ENCODE measurements at places on chromosomes 11 and 22. TPM values are rescaled to one million over a fixed set of nuclear protein-coding genes. Genes with fewer than 3 reads are reported as not detected.

DNA sequence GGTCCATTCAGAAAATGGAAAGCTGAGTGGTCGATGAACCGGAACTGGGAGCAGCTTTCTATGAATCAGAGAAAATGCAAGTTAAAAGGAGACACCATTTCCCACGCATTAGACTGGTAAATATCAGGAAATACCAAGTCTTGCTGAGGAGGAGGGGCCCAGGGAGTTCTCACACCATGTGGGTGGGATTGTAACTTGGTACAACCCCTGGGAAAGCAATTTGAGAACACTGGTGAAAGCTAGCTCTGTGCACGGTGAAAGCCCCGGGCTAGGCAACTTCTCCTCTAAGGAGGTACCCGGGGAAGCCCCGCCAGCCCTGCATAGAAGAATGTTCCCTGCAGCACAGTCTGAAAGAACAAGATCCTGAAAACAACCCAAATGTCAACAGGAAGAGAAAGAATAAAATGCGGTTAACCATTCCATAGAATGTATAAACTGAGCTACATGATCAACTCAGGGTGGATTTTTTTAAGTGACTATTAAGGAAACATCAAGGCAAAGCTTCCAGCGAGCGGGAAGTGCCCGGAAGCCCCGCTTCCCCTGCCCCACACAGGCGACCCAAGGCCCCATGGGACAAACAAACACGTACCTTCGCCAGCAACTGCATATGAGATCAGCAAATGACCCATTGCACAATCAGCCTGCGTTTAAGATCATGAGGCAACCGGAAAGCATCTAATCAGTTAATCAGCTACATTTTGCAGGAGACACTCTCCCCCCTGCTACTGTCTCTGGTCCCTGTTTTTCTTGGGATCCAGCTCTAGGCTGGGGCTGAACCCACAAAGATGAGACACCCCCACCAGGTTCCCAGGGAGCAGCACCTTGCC, 11.3 kb downstream of the SHANK2 start:
- DNase-seq = peak; percentile 34

GRCh38 chr11:103959279-103959942, 77.0 kb upstream of the DDI1 start:
- DNase-seq = no peak

DNA sequence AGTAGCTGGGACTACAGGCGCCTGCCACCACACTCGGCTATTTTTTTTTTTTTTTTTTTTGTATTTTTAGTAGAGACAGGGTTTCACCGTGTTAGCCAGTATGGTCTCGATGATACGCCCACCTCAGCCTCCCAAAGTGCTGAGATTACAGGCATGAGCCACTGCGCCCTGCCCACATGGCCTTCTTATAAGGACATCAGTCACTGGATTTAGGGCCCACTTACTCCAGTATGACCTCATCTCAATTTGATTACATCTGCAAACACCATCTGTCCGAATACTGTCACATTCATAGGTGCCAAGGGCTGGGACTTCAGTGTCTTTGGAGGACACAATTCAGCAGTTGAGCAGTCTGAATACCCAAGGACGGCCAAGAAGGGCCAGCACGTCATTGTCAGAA, 8.2 kb upstream of the PRR5 start:
- no peak for DNase-seq

Gene SYT8
- not detected for total RNA-seq

DNA sequence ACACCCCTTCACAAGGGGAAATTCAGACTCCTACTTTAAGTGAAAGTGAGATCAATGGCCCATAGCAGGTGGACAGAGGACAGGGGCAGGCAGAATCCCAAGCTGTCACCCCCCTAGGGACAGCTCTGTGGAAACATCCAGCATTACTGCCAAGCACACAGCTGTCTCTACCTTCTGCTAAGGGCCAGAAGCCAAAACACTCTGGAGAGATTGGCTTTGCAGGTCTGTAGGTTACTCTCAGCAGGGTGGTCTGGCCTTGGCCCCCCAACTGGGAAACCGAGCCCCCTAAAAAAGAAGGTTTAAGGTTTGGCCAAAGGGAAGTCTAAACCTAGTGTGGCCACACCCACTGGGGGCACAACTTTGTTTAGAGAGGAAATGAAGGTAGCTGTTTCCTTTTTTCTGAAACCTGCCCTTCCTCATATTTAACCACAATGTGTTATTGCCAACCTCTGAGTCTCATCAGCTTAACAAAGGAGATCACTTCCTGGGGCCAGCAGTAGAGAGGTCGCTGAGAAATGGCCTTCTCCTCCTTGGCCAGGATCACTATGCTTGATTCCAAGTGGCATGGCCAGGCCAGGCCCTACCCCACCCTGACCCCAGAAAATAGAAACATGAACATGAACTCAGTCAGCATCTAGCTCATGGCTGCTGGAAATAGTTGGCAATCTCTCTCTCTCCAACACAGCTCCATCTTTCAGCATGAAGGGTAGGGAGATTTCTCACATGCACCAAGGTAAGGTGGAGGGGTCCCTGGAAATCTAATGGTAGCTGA, 25.9 kb upstream of the SCARF2 start:
- no peak for DNase-seq

DNA sequence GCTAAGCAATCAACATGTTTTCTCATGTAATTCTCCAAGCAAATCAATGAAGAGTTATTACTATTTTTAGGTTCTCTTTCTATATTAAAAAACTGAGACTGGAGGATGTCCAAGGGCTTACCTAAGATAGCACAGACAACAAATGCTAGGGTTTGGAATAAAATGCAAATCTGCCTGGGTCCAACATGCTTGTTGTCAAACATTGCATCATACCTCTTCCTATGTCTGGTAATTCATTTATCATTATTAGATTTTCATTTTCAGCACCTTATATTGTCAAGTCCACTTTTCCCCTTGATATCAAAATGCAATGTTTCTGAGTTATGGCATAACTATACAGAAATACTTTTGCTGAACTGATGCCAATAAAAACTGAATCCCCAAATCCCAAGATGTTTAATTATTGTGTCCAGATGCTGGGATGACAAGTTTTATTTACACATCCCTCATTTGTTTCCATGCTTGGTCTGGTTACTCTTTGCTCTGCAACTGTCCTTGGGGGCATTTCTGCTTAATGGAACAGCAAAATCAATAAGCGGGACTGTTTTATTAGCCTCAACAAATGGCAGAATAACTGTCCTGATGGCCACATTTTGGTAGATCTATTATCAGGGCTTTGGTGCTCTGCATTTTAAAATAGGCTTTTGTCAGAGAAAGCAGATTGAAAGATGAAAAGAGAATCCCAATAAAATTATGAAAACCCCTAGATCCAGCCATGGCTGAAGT, 86.0 kb downstream of the C11orf87 start:
- DNase-seq = no peak

DNA sequence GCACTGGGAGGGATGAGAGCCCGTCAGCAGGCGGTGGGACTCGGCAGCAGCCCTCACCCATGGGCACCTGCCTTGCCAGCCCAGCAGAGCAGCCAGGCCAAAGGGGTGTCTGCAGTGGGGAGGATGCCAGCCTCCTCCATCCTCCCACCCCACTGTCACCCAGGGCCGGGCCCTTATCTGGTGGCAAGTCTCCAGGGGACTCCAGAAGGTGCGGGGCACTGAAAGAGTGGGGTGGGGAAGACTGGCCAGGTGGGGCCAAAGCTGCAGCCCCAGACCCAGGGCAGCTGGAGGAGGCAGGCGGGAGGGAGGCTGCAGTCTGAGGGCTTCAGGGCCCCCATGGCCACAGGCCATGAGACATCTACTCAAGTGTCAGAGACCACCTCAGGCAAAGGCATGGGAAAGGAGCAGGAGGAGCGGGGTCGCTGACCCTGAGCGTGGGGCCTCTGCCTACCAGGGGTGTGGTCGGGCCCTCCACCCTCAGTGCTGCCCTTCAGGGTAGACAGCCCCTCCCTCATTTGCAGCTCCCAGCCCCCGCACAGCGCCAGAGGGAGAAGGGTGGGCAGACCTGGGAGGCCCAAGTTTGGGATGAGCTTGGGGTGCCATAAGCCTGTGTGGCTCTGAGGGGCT, 3.5 kb downstream of the DGCR6L start:
- DNase-seq = no peak

DNA sequence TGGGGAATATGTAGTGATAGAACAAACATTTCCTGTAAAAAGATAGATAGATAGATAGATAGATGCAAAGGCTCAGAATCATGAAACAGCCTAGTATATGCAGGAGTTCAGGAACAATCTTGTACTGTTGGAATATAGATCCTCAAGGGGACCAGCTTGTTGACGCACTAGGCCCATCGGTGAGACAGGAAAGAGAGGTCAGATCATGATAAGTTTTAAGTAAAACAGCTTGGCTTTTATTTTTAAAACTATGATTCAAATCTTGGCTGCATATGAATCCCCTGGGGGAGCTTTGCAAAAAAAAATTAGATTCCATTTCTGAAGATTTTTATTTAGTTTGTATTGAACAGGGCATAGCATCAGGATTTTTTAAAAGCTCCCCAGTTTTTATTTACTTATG, 185.8 kb downstream of the TRPC6 start:
- no peak for DNase-seq
